Sigmoid colon (tissue), 7 donors: ENCODE measurements at places on chromosomes 13 and 19.
A peak's percentile ranks its signal among the peaks of the same experiment; 100 is the strongest.

GRCh38 chr13:49448753-49449152, 4.7 kb downstream of the SETDB2 start:
- no peak overlapping the region for H3K27ac ChIP-seq
- no peak for DNase-seq
- H3K4me1 ChIP-seq = peaks cover 41% of the 10 kb centered on the region
- no peaks in the 10 kb centered on the region for H3K27me3 ChIP-seq
- no peak overlapping the region for H3K4me3 ChIP-seq

DNA sequence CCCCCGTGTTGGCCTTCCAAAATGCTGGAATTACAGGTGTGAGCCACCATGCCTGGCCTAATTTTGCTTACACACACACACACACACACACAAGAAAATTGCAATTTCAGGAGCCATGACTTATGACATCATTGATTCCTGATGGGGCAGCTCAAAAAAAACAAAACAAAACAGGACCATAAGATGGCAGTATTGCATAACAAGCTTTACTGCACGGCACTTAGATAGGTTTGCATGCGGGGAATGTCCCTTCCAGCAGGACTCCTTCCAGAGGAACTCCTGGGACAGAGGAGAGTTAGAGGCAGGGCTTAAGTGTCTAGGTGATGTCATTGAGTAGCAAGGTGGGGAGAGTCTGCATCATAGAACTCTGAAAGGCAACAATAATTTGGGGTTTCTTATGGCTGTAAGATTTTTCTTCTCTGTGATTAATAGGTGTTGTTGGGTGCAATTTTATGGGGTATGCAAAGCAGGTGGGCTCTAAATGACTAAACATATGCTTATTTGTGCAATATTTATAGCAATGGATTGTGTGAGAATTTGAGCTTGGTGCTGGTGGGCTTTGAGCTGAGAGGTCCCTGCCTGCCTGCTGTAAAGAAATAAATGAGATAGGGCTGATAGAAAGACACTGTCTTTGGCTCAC, 9.0 kb upstream of the ACSBG2 start:
- H3K4me3 ChIP-seq = no peak overlapping the region
- H3K27ac ChIP-seq = no peak overlapping the region
- no peak for DNase-seq
- H3K36me3 ChIP-seq = no peaks in the 10 kb centered on the region

GRCh38 chr19:29121684-29122083, 91.3 kb downstream of the UQCRFS1 start:
- H3K27ac ChIP-seq = no peak overlapping the region
- H3K4me1 ChIP-seq = no peaks in the 10 kb centered on the region
- no peaks in the 10 kb centered on the region for H3K27me3 ChIP-seq
- no peak overlapping the region for H3K4me3 ChIP-seq
- no peak for DNase-seq

DNA sequence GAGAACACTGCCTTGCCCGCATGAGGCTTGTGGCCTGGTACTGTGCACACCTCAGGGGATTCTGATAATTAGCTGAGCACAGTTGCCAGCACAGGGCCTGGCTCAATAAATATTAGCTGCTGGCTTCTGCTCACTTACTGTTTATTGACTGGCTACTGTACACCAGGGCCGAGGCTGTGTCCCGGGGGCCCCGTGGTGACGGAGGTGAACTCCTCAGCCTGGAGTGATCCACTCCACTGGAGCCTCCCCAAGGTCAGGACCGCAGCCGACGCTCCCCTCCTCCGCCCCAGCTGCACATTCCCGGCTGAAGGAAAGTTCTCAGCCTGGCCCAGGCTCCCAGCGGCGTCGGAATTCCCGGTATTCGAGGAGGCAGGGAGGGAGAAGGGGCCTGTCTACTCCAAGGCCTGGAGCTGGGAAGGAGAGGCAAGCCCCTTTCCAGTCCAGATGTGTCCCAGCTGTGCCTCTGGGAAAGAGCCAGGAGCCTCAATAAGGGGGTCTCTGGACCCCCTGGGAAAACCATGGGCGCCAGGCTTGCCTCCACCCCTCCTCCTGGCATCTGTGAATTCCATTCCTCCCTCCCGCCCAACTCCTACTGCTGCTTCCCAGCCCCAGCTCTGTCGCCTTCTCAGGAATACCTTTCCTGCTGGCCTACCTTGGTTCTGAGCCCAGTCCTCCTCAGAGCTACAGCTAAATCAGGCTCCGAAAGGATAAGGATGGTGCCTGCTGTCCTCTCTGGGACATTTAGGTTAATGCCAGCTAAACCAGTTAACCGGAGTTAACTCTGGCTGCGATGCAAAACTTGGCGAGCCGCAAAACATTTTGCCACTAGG, 7.3 kb downstream of the RPS16 start:
- H3K36me3 ChIP-seq = peaks cover 30% of the 10 kb centered on the region
- H3K4me3 ChIP-seq = no peak overlapping the region
- peaks cover 25% of the 10 kb centered on the region for H3K4me1 ChIP-seq
- no peaks in the 10 kb centered on the region for H3K27me3 ChIP-seq
- H3K27ac ChIP-seq = peak overlapping the region; percentile 91
- peak; percentile 88 for DNase-seq

DNA sequence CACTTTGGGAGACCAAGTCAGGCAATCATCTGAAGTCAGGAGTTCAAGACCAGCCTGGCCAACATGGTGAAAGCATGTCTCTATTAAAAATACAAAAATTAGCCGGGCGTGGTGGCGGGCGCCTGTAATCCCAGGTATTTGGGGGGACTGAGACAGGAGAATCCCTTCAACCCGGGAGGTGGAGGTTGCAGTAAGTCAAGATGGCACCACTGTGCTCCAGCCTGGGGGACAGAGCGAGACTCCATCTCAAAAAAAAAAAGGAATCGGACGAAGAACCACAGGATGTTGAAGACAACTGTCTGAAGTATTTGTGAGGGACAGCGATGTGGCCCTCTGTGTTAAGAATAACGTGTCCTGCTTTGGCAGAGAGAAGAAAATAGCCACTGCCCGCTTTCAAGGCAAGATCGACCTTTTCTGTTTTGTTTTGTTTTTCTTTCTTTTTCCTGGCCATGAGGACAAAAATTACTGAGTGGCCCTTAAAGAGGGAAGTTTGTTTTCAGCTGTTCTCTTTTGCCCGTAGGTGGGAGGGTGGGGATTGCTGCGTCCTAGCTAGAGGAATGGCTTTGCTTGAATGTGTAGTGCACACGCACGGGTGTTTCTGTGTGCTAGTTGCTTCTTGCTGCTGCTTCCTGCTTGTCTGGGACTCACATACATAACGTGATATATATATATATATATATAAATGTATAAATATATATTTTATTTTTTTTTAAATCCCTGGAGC, 6.2 kb upstream of the PRKCG start:
- H3K4me3 ChIP-seq = no peak overlapping the region
- peaks cover 29% of the 10 kb centered on the region for H3K36me3 ChIP-seq
- H3K4me1 ChIP-seq = peaks cover 69% of the 10 kb centered on the region
- no peaks in the 10 kb centered on the region for H3K27me3 ChIP-seq

DNA sequence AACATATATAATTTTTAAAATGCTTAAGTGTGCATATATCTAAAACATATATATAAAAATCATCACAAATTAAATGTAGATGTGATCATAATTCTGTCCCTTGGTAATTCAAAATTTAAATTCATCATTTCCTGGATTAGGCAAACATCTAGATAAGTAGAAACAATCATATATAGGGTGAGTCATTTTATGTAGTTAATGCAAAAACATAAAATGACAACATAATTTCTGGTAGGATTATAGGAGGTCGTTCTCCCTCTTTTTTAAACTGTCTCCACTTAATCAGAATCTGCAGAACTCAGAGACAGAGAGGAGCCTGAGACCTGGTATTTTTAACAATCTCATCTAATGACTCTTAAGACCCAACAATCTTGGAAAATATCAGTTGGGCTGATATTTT, 333.4 kb downstream of the KCTD12 start:
- H3K4me1 ChIP-seq = no peaks in the 10 kb centered on the region
- H3K36me3 ChIP-seq = no peaks in the 10 kb centered on the region
- H3K27ac ChIP-seq = no peak overlapping the region
- no peak for DNase-seq

- no peak overlapping the region for H3K4me3 ChIP-seq
- no peaks in the 10 kb centered on the region for H3K27me3 ChIP-seq
- DNase-seq = peak; percentile 87
- H3K36me3 ChIP-seq = no peaks in the 10 kb centered on the region
Observed at GRCh38 chr13:26486550-26486949, 70.9 kb upstream of the WASF3 start.
